NCI-H1105 treated with DMSO at 0.1 percent for 48 hours (cell line): ENCODE measurements at places on chromosomes 4 and X.

DNA sequence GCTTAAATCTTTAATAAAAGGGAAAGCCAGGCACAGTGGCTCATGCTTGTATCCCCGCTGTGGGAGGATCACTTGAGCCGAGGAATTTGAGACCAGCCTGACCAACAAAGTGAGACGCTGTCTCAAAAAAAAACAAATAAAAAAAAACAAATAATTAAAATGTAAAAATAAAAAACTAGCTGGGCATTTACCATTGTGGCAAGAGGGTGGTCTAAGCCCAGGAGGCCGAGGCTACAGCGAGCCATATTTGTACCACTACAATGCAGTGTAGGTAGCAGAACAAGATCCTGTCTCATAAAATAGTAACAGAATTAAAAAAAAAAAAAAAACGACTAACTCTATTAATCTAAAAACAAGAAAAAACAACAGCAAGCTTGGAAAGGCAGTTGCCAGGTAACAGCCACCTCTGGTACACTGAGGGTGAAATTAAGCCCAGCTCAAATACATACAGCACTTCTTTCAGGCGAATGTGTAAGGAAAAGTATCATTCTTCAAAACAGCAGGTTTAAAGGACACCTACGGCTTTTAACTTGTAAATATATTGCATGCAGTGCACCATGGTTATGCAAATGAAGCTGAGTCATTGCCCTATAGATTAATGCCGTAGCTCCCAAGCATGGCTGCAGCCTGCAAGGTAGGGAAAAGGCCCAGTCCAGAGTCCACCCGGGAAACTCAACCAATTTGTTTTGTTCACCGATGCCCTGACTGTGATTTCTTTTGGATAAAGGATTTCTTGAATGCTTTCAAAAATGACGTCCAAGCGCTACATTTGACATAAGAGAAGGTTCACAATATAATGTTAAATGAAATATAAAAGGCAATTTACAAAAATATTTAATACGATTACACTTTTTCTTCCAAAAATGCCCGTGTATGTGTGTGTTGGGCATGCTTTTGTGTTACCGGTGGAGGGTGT lies 14.5 kb upstream of the TXLNG start:
- DNase-seq = no peak

DNA sequence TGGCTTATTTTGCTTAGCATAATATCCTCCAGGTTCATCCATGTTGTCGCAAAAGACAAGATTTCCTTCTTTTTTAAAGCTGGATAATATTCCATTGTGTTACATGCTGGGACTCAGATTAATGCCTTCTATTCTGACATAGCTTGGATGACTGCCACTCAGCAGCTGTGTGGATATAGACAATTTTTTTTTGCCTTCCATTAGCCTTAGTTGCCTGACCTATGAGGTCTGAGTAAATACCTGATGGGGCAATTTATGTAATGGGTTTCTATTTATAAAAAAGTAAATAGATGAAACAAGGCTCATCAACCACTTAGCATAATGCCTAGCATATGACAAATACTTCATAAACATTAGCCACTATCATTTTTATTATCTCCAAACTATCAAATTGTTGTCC lies 515.4 kb downstream of the ZNF674 start:
- peak; percentile 95 for DNase-seq

GRCh38 chr4:106048250-106048971 lies 153.1 kb downstream of the NPNT start:
- no peak for DNase-seq

GRCh38 chr4:151538963-151539362 lies 130.0 kb downstream of the FHIP1A start:
- DNase-seq = no peak

DNA sequence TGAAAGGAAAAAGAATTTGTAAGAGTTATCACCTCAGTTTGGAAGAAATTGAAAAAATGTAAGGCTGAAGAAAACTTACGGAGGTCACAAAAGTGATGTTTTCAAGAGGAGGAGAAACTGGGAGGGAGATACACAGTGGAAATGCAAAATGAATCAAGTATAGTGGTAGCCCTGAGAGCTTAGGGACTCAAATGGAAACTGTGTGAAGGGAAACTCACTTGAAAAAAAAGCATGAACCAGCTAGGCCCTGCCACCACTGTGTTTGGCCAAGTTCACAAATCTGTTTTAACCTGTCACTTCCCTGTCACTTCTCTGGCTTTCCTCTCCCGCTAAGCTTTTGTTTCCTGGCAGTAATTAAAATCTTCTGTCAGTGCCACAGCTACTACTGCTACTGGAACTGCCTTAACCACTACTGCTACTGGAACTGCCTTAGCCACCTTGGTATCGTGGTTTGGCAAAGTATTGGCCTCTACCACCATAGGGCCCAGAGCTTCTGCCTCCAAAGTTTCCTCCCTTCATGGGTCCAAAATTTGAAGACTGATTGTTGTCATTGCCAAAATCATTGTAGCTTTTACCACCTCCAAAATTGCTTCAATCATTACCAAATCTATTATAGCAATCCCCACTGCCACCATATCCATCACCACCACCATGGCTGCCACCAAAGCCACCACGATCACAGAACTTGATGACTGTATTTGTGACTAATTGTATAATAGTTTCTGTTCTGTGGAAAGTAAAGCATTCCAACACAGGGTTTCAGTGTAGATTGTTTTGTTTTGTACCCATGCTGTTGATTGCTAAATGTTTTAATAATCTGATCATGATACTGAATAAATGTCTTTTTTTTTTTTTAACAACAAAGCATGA lies 41.5 kb downstream of the SMARCA5 start:
- no peak for DNase-seq

GRCh38 chr4:185359767-185360446 lies 35.8 kb downstream of the LRP2BP start:
- no peak for DNase-seq

- DNase-seq = no peak
These were observed 22.4 kb downstream of the CLDN22 start for GRCh38 chr4:183297675-183298074.
